Tongue (tissue), 3 donors: ENCODE measurements at places on chromosomes 7 and 10. TPM values are rescaled to one million over a fixed set of nuclear protein-coding genes. Genes with fewer than 3 reads are reported as not detected.

- DNase-seq = no peak
Observed at GRCh38 chr7:64854969-64855368, 48.1 kb upstream of the ZNF273 start.

GRCh38 chr7:77428777-77429231 is 12.7 kb upstream of the GSAP start:
- DNase-seq = no peak

- DNase-seq = no peak
Observed at GRCh38 chr10:110042891-110043290, 35.1 kb downstream of the ADD3 start.

DNA sequence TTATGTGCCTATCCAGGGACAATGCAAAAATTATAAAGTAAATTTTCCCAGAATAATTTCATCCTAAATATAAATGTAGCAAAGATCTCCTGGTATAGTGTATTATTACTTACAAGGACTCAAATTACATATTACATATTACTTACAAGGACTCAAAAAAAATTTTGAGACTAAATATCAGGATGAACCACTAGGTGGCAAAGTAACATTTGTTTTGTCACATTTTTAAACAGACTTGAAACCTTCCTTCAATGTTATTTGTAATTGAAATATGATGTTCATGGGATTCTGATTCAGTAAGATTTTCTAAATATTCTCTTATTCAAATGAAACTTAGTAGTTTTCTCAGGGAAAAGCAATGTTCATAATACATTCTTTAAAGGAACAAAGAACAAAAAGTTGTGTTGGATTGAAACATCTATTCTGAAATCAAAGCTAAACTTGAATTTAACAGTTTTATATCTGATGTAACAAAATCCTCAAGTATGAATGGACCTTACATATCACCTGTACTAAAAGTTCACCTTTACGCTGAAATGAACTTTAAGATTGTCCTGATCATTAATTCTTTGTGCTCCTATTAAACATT is 74.3 kb upstream of the GNAI1 start:
- peak; percentile 78 for DNase-seq

GRCh38 chr7:151198945-151199848 is 11.1 kb downstream of the H2BK1 start:
- DNase-seq = peak; percentile 30

GRCh38 chr10:89837165-89838043 is 136.0 kb downstream of the KIF20B start:
- peak; percentile 59 for DNase-seq

DNA sequence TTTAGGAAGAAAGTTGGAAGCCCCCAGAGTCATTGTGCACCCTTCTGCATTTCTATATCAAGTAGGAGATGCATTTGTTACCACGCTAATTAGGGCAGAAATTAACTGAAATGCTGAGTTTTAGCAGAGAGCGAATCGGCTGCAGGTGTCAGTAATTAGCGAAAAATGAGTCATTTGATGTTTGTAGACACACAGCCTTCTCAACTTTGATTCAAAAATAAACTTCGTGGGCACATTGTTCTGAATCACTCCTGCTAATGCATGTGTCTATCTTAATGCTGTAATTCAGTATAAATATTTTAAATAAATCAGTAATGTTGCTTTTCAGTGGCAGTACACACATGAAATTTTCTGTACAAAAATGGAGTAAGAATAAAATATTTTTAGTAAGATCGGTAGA is 109.5 kb upstream of the CARD11 start:
- no peak for DNase-seq

- peak; percentile 51 for DNase-seq
Observed at GRCh38 chr7:31304446-31304845, 36.1 kb downstream of the NEUROD6 start.

GATAD1 gene
- 33.4 TPM for total RNA-seq

WIPF3 gene
- total RNA-seq = 3.4 TPM
